ENCODE measurements at places on chromosomes 2 and 18.

DNA sequence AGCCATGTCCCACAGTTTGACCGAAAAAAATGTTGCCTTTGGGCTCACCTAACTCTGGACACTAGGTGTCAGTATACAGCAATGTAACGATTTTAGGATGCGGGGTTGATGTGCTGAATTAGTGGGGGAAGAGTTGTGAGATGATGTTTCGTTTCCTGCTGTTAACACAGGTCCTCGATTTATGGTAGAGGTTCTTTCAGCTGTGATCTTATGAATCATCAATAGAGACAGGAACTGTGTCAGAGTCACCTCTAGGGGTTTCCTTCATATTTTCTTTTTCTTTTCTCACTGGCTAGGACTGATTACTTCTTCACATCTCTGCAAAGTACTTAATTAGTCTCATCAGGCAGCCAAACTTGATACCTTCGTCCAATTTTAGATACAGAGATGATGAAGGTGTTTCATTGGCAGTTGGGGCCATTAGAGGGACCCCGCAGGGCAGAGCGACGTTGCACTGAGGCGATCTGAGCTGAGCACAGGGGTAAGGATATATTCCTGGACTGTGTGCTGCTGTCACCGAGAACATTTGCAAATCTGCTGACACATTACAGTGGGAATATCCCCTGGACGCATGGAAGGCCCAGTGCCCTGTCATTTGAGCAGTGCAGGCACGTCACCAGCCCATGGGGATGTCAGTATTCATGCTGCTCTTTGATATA is 10.2 kb upstream of the MMADHC start:
- DNase-seq = peak; percentile 50

DNA sequence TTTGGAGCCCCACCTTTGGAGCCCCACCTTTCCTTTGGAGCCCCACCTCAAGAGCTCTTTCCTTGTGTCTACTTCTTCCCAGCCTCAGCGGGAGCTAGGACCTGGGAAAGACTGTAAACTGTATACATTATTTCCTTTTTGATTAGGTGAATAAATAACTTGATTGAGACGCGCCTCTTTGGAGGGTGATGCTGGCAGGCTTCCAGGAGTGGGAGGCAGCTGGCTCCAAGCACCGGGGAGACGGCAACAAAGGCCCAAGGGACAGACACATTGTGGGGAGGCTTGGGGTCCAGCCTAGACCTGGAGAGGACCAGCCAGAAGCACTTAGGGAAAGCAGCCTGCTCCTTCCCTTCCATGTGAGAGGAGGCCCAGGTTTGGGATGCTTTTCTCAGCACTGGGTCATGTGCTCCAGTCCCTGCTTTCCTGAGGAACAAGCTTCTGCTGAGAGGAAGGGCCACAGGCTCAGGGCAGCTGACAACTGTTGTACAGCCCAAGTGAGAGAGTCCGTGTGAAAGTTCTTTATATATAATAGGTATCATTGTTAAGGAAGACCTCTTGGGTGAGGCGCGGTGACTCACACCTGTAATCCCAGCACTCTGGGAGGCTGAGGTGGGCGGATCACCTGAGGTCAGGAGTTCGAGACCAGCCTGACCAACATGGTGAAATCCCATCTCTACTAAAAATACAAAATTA is 297.2 kb upstream of the SLC14A2 start:
- no peak for DNase-seq

GRCh38 chr18:27860011-27860410 is 316.9 kb downstream of the CDH2 start:
- no peak for DNase-seq

DNA sequence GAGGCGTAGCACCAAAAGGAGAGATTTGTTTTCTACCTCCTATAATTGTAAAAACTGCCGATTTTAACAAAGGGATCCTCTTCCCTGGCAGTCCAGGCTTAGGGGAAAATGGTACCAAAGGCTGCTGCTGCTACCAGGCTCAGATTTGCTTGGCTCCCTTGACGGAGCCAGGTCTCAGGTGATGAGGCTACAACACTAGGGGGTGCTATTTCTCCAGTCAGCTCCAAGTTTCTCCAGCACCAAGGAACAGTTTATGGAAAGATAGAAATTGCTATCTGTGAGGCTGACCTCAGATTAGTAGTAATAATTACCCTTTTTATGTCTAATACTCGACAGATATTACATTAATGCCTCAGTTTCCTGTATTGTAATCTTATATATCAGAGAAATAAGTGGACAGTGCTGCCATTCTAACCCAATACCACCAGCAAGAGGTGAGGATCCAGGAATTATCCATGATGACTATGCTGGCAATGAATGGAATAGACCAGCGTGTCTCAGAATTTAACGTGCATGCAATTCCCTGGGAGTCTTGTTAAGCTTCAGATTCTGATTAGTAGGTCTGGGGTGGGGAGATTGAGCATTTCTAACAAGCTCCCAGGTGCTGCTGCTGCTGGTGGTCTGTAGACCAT is 111.3 kb downstream of the ESCO1 start:
- peak; percentile 27 for DNase-seq

- DNase-seq = no peak
Observed at GRCh38 chr2:145416640-145417039, 896.7 kb upstream of the ZEB2 start.

DNA sequence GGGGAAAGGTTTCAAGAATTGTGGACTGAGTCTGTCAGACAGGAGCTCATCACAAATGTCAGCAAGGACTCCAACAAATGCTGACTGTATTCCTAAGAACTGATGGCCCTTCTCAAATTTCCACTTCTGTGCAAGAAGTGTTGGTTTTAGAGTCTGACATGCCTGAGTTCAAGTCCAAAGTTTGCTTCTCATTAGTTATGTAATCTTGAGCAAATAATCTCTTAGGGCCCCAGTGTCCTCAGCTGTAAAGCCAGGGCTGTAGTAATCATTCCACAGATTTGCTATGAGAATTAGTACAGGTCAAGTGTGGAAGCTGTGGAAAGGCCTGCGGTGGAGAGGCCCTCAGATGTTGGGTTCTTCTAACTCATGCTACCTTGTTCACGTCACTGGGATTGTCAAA is 23.9 kb downstream of the MEP1B start:
- no peak for DNase-seq

DNA sequence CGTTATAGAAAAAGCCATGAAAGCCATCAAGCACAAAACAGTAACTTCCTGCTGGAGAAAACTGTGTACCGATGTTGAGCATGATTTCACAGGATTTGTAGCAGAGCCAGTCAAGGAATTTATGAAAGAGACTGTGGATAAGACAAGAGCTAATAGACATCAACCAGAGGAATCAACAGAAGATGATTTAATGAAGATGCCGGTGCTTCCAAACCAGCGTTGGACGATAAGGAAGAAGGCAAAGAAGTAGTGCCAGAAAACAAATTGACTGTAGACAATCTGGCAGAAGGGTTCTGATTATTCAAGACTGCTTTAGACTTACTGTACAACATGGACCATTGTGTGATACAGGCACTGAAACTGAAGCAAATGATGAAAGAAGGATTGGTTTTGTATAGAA is 49.5 kb upstream of the GAREM2 start:
- no peak for DNase-seq

DNA sequence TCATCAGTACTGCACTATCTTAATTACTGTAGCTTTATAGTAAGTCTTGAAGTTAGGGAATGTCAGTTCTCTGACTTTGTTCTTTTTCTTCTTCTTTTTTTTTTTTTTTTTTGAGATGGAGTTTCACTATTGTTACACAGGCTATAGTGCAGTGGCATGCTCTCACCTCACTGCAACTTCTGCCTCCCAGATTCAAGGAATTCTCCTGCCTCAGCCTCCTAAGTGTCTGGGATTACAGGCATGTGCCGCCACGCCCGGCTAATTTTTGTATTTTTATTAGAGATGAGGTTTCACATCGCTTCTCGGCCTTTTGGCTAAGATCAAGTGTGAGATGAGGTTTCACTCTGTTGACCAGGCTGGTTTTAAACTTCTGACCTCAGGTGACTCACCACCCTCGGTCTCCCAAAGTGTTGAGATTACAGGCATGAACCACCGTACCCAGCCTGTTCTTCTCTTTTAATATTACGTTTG is 41.9 kb upstream of the TANC1 start:
- DNase-seq = no peak

GRCh38 chr18:36153771-36154170 is 24.1 kb downstream of the ELP2 start:
- no peak for DNase-seq

GRCh38 chr2:12212841-12213597 is 466.6 kb downstream of the LPIN1 start:
- DNase-seq = no peak

GRCh38 chr2:117801826-117802225 is 12.7 kb upstream of the DDX18 start:
- no peak for DNase-seq

GRCh38 chr2:80519699-80520291 is 215.2 kb upstream of the LRRTM1 start:
- no peak for DNase-seq

DNA sequence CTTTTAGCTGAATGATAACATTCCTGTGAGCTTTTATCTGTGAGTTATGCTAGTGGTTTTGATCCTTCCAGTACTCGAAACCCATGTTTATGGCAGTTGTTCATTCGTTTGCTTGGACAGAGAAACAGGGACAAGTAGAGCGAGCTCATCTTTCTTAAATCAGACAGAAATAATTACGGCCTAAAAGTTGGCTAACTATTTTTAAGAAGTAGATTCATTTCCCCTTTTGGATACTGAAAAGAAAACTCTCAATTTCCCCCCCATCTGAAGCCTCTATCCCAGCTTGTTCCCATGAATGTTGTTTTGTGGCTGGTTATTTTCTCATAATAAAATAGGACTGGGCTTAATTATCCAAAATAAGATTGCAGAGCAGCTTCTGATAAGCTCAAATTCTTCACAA is 67.1 kb downstream of the ANTXR1 start:
- no peak for DNase-seq

DNA sequence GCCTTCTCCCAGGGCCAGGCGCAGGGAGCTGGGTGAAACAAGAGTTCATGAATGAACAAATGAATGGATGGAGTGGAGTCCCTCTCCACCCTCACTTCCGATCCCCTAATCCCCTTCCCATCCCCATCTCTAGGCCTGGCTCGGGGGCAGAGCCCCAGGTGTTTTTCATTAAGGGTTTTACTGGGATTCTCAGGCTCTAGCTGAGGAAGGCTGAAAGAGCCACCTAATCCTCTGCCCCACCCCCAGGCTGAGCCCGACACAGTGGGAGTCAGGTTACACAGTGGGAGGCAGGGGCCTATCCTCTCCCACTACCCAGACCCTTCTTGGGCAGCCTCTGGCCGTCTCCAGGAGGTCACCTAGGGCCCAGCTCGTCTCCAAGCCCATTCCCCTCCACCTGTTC is 36.1 kb downstream of the SDC1 start:
- DNase-seq = no peak

Data from CD4-positive, alpha-beta T cell treated with Interleukin-17A for 4 hours (primary cell).